Bronchial epithelial cell (primary cell): ENCODE measurements at places on chromosomes 6 and 20. TPM values are rescaled to one million over a fixed set of nuclear protein-coding genes. Genes with fewer than 3 reads are reported as not detected.

PRSS35 gene
- 0.13 TPM in 1 of 2 replicates, not detected in the other for total RNA-seq

- no peak for DNase-seq
These were observed 53.1 kb downstream of the PHACTR1 start for GRCh38 chr6:12769556-12770256.

PBOV1 gene
- not detected in 2 replicates for total RNA-seq

MLIP gene
- 0.53 and 9.3 TPM in 2 replicates for total RNA-seq

GRCh38 chr6:100568255-100568654 is 103.5 kb upstream of the SIM1 start:
- DNase-seq, result no peak

GRCh38 chr6:138588805-138589434 is 89.6 kb upstream of the NHSL1 start:
- DNase-seq, result peak; percentile 73

- DNase-seq, result no peak
These were observed 423 bp downstream of the PACRG start for GRCh38 chr6:162728197-162728596.

ADTRP gene
- 11.3 and 17.6 TPM in 2 replicates for total RNA-seq

FOXF2 gene
- under 0.01 TPM in 1 of 2 replicates, not detected in the other for total RNA-seq

DNA sequence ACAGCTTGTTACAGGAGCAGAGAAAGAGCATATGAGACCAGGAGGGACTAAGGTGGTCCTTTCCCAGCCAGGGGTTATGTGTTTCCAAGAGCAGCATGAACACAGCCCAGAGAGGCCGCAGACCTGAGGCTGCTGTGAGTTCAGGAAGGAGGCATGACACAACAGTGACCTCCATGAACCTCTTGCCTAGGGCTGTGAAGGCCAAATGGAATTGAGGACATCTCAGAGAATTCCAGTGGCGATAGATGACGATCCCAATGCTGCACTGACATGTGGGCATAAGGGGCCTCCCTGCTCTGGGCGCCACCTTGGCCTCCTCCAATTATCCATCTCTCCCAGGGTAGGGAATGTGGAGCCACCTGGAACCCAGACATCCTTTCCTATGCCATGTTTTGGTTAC is 79.9 kb upstream of the FUCA2 start:
- DNase-seq, result no peak

DNA sequence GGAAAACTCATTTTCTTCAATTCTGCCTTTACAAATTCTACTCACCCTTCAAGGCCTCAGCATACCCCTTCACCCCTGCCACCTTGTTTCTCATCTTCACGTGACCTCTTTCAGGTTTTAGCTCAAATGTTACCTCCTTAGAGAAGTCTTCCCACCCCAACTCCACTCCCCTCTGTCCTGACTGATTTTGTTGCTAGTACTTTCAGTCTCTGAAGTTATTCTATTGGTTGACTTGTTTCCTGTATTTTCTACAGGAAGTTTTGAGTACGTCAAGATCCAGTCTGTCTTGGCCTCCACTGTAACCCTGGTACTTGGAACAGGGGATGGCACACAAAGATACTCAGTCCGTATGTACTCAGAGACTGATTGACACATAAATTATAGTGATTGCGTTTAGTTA is 296.1 kb downstream of the DHX35 start:
- DNase-seq, result no peak

DNA sequence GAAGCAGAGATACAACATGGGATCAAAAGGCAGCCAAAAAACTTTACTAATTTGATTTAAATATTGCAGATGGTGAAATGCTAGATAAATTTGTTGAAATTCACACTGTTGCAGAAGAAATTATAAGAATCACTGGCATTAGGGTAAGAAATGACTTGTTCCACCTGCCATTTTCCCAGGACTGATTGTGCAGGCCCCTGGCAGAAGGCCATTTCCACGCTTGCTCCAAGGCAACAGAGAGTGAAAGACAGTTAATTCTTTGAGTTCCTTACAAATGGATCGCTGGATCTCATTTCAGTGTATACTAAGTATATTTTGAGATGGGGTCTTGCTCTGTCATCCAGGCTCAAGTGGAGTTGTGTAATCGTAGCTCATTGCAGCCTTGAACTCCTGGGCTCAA is 67.0 kb upstream of the TMEM181 start:
- DNase-seq, result no peak

GRCh38 chr6:43833223-43833995 is 63.4 kb downstream of the VEGFA start:
- DNase-seq, result no peak

DNA sequence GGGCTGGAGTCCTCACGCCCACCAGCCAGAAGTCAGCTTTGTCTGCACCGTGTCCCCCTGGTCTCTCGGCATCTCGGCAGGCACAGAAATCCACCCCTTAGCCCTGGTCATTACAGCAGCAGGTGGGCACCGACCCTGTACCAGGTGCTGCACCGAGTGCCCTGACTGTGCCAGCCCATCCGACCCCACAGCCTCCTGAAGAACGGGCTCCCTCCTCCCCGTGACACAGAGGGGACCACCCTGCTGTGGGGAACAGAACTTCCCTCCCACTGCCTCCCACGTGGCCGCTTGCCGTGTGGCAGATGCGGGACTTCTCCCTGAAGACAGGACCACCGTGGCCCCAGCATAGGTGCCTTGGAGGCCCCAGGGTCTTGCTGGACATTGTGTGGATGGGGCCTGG is 161.2 kb downstream of the TAF4 start:
- no peak for DNase-seq

DNA sequence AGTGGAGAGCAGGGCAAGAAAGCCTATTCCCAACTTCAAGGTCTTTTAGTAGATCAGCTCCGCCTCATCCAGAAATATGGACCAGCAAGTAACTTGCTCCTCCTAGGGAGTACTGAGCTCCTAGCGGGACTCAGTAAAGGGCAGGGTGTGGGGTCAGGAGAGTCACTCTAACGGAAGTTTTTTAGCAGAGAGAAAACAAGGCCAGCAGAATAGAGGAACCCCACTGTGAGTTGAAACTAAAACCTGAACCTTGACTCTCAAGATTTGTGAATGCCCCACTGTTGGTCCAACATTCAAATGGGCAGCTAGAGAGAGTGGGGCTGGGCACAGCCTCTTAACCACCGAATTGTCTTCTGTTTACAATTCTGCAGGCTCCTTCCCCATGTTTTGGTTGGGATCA is 244.8 kb downstream of the FARS2 start:
- no peak for DNase-seq

CRISP2 gene
- total RNA-seq, result not detected in 2 replicates

COL11A2 gene
- under 0.01 TPM in 2 replicates for total RNA-seq

- peak; percentile 26 for DNase-seq
These were observed 60.6 kb upstream of the RIN2 start for GRCh38 chr20:19697415-19697814.

- no peak for DNase-seq
These were observed 199.9 kb downstream of the LRFN2 start for GRCh38 chr6:40387127-40387870.

DNA sequence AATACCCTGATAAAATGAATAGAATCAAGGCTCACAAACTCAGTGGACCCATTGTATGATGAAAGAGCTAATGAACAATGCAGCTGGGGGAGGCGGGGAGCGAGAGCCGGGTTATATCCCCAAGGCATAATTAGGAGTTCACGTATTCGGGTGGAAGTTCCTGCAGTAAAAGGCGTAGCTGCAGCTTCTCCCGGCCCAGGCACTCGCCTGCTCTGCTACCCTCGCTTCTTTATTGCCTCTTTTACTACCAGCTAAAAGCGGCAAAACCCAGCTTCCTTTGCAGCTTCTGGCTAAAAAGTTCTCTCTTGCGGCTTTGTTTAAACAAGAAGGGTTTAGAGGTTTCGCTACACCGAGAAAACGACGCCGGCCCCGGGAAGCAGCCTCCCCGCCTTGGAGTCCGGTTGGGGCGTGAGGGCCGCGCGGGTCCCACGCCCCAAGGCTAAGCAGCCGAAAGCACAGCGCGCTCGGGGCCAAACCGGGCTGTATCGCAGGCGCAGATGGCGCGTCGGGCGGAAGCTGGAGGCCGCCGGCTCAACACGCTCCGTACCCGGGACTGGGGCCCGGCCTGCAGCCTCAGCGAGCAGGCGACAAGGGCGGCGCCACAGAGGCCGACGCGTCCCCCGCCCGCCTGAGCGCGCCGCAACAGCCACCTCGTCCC is 1.6 kb downstream of the ZBTB2 start:
- peak; percentile 73 for DNase-seq

GJA10 gene
- total RNA-seq, result not detected in 2 replicates

HTR1E gene
- total RNA-seq, result not detected in 2 replicates

E2F1 gene
- total RNA-seq, result 0.26 and 0.64 TPM in 2 replicates
